ENCODE measurements at places on chromosomes 3 and 15.

DNA sequence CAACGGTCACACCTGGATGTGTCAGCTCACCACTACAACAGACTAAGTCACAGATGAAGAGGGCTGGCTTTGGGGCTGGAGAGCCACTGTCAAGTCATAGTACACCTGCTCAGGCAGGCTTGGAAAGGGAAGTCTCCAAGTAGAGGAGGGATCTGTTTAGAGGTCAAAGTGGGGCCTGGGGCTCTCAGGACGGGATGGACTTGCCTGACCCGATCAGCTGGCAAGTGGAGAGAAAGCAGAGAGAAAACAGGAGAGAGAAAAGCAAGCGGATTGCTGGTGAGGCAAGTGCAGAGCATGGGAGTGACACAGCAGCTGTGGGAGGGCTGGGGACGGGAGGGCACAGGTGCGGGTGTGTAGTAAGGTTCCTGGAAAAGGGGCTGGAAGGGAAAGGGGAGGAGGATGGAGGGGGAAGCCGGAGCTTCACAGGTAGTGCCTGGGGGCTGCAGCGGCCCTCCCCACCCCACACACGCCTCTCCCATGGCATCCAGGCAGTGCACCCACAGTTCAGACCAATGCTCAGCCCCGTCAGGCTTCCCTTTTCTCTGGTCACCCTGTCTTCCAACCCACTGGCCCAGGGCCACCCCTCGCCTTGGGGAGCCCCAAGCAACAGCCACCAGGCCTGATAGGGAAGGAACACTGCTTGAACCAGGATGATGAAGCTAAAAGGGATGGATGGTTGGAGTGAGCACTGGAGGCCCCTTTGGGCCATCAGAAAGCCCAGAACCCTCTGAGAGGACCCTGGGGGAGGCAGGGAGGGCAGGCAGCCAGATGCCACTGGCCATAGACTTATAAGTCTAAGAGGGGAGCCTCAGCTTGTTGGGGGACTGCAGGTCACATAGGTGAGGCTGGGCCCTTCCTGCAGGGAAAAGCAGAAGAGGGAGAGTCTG, 8.5 kb downstream of the RPS17 start:
- DNase-seq = no peak

DNA sequence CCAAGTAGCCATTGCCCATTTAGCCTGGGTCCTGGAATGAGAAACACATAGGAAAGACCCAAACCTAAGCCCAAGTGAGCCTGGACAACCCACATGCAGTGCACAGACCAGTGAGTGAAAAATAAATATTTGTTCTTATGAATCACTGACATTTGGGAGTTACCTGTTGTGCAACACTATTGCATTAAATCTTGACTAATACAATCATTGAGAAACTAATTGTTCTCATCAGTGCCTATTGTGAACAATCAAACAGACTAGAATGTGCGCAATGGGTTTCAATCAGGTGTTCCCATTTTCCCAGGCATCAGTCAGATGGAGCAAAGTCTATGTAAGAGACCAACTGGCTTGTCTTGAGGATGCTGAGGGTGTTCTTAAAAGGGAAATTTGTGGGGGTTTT, 54.7 kb upstream of the CNOT10 start:
- DNase-seq = no peak

- no peak for DNase-seq
Measured at GRCh38 chr3:58010562-58010961, 2.3 kb downstream of the FLNB start.

- no peak for DNase-seq
Measured at GRCh38 chr3:112047264-112047663, 12.7 kb downstream of the TMPRSS7 start.

- no peak for DNase-seq
Measured at GRCh38 chr3:153437666-153438065, 275.6 kb downstream of the RAP2B start.

DNA sequence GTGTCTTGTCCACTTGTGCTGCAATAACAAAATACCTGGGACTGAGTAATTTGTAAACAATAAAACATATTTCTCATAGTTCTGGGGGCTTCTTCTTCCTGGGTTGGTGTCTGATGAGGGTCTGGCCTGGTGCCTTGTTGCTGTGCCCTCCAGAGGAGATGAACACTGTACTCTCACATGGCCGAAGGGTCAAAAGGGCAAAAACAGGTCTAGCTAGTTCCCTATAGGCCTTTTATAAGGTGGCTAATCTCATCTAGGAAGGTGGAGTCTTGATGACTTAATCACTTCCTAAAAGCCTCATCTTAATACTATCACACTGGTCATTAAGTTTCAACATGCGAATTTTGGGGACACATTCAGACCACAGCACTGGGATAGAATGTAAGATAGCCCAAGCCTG, 228.4 kb downstream of the TLE3 start:
- DNase-seq = no peak

GRCh38 chr3:52831500-52832301, 1.2 kb upstream of the ITIH4 start:
- no peak for DNase-seq

GRCh38 chr15:70114221-70114620, 16.5 kb upstream of the TLE3 start:
- no peak for DNase-seq

- no peak for DNase-seq
Measured at GRCh38 chr3:128424508-128425069, 42.1 kb downstream of the DNAJB8 start.

DNA sequence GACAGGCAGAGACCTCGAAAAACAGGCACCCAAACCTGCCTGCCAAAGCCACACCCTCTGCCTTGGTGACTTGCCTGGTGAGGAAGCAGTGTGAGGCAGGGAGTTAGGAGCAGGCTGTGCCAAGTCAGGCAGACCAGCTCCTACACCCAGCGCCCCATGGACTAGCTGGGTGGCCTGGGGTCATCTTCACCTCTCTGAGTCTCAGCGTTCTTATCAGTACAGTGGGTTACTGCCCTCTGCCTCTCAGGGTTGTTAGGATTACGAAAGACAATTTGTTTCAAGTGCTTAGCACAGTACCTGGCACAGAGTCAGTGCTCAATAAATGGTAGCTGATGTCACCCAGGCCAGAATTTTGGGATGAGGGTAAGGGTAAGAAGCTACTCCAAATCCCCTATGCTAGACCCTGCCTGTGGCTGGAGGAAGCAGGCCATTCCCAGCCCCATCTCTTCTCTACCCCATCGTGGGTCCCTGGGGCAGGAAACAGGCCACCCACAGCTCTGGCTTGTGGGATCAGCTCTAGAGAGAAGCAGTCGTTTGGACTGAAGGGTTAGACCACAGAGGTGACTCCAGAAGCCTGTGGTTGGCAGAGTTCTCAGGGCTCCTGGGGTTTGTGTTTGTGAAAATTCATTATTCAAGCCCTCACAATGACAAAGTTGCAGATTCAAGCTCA, 10.1 kb downstream of the SLC51B start:
- no peak for DNase-seq

- no peak for DNase-seq
Measured at GRCh38 chr3:159829539-159830227, 159.0 kb upstream of the IL12A start.

DNA sequence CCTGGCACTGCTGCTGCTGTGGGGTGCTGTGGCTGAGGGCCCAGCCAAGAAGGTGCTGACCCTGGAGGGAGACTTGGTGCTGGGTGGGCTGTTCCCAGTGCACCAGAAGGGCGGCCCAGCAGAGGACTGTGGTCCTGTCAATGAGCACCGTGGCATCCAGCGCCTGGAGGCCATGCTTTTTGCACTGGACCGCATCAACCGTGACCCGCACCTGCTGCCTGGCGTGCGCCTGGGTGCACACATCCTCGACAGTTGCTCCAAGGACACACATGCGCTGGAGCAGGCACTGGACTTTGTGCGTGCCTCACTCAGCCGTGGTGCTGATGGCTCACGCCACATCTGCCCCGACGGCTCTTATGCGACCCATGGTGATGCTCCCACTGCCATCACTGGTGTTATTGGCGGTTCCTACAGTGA, 2.1 kb downstream of the GRM2 start:
- DNase-seq = no peak

DNA sequence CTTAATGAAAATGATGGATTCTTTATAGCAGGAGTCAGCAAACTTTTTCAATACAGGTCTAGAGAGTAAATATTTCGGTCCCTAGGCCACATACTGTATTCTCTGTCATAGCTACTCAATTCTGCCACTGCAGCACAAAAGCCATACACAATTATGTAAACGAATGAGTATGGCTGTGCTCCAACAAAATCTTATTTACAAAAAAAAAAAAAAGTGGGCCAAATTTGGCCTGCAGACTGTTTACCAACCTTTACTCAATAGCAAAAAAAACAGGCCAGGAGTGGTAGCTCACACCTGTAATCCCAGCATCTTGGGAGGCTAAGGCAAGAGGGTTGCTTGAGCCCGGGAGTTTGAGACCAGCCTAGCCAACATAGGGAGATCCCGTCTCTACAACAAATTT, 41.1 kb downstream of the TTBK2 start:
- no peak for DNase-seq

- no peak for DNase-seq
Measured at GRCh38 chr3:46321461-46322104, 32.3 kb upstream of the CCR2 start.

DNA sequence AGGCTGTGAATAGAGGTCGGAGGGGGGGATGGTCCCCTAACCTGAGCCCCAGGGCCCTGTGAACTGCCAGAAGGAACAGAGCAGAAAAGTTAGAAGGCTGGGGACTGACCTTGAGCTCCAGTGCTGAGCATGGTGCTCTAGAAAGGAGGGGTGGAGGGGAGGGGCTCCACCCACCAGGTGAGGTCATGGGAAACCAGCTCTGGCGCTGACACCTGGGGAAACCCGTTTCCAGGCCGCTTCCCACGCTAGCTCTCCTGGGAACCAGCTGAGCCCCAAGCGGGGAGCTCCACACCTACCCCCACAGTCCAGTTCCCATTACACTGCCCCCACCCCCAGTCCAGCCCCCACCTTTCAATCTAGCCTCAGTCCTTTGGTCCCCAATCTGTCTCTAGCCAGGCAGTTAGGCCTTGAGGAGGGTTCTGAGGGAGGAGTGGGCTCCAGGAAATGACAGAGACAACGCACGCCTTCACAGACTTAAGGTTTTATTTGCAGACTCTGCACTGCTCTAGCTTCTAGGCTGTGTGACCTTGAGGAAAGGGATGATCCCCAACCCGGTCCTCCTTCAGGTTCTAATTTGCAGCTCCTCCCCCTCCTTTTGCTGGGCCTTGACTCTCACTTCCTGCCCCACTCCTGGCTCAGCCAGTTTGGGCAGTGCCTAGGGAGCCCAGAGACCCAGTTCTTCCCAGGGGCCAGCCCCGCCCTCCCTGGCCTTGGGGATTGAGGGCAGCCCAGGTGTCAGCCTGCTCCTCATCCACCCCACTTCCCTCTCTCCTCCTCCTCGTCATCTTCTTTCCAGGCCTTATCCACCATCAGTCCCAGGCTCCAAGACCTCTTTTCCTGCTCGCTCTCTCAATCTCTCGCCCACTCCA, 2.1 kb downstream of the RHOV start:
- no peak for DNase-seq

GRCh38 chr3:135238236-135238830, 443.3 kb downstream of the EPHB1 start:
- no peak for DNase-seq

GRCh38 chr15:55195996-55196395, 745 bp downstream of the RSL24D1 start:
- DNase-seq = no peak

DNA sequence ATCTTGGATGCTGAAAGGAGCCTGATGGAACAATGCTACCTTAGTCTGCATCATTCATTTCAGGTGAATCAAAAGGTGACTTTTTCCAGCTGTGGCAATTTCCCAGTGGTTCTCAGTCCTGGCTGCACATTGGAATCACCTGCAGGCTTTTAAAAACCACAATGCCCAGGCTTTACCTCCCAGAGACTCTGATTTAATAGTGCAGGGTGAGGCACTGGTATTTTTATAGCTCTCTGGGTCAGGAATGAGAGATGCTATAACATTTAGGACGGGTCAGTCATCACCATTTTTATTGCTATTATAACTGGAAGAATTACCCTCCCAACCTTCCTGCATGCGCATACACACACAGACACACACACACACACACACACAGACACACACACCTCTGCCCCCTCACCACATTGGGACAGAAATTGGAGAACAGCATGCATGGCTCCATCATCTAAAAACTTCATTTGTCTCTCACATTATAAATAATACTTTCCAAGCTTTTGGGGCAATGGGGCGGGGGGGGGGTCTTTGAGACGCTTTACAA, 41.1 kb downstream of the LARP6 start:
- no peak for DNase-seq

GRCh38 chr3:182508919-182509711, 284.2 kb upstream of the ATP11B start:
- no peak for DNase-seq

DNA sequence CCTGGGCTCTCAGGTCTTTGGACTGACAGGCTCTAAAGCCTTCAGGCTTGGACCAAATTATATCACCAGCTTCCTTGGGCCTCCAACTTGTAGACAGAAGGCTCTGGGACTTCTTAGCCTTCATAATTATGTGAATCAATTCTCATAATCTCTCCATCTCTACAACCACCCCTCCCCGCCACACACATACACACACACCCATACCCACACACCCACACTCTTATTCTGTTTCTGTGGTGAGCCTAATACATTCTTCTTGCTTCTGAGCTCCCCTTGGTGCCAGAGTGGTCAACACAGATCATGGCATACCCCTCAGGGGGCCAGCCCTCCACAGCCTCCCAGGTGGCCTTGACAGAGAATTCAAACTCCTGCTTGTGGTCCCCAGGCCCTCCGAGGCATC, 5.6 kb upstream of the NUP210 start:
- no peak for DNase-seq

- DNase-seq = no peak
Measured at GRCh38 chr3:113743006-113743630, 2.9 kb downstream of the NAA50 start.

- no peak for DNase-seq
Measured at GRCh38 chr3:152054315-152054714, 180.9 kb downstream of the SUCNR1 start.

DNA sequence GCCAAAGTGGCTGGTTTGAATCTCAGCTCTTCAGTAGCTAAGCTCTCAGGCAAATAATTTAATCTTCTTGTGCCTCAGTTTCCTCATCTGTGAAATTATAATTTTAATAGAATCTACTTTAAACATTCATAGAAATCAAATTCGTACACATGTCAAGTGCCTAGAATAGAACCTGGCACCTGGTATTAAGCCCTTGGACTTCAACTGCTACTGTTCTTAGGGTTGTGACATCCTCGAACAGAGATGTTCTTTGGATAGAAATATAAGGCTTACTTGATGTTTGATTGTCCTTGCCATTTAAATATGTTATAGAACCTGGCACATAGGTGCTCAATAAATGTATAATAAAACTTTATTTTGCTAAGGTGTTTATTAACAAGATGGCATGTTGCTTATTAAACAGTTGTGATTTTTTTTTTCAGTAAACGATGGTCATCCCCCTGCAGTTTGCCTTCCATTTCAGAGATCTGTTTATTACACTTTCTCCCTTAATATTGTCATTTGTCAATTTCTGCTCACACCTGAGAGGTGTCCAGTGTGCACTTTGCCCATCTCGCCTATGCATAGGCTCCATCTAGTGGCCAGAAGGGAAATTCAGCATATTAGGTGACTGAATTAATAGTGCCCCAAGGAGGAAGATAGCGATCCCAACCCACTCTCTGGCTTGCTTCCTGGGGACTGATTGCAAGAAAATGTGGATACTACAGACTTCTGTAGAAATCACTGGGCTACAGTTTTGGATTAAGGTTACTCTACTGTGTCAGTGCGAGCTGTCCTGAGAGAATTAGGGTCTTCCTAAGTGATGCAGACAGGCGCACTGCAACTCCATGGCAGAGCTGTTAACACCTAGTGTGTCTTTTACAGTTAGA, 10.7 kb downstream of the IGF1R start:
- no peak for DNase-seq

GRCh38 chr3:37054370-37054769, 61.1 kb downstream of the MLH1 start:
- DNase-seq = no peak
